ENCODE measurements at places on chromosomes 7 and 10. TPM values are rescaled to one million over a fixed set of nuclear protein-coding genes. Genes with fewer than 3 reads are reported as not detected.

DNA sequence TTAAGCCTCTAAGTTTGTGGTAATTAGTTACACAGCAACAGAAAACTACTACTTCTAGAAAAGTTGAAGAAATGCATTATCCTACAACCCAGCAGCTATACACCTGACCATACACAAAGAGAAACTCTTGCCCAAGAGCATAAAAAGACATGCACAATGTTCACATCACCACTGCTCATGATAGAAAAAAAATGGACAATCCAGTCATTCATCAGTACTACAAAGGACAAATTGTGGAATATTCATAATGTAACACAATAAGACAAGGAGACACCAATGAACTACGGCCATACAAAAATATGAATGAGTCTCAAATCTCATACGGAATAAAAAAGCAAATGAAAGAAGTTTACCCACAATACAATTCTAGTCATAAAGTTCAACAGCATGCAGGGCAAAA is 87.4 kb downstream of the ZFAND4 start:
- no peak for DNase-seq

KBTBD2 gene
- total RNA-seq = 36.7 TPM

DNA sequence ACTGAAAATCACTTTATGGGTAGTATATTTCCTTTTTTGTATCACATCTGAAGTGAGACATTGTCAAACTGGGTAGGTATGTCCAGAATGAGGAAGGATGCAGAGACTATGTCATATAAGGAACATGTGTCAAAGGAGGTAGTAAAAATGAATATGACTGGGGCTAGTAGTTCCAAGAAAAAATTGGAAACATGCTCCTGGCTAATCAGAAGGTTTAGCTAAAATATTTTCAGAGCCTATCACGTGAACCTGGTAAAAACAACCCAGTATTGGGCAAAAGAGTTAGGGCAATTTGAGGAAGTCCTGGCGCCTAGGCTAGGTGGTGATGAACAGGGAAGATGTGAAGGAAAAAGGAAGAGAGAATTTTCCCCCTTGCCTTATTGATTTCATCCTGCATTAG is 26.4 kb downstream of the ENTPD1 start:
- DNase-seq = no peak

ARL4A gene
- 51.1 TPM for total RNA-seq

GRCh38 chr7:22433710-22434460 is 66.1 kb downstream of the STEAP1B start:
- no peak for DNase-seq

- DNase-seq = no peak
Observed at GRCh38 chr10:91088300-91089140, 131.9 kb upstream of the PCGF5 start.

EIF5AL1 gene
- 0.15 TPM for total RNA-seq

DNA sequence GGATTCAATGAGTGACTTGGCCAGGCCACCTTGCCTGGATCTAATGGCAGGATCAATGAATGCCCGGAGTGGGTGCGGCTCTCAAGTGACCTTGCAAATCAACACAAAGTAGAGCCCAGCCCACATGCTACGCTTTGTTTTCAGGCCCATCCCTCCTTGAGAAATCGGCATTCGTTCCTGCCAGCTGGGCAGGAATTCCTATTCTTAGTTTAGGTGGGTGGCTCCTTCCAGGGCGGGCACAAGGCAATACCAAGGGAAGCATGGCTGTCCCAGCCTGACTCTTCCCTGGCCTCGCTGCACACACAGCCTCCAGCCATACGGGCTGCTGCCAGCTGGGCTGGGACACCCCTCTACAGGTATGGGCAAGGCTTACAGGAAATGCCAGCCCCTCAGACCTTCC is 119.3 kb downstream of the SH3PXD2A start:
- no peak for DNase-seq

HOXA11 gene
- not detected for total RNA-seq

DNA sequence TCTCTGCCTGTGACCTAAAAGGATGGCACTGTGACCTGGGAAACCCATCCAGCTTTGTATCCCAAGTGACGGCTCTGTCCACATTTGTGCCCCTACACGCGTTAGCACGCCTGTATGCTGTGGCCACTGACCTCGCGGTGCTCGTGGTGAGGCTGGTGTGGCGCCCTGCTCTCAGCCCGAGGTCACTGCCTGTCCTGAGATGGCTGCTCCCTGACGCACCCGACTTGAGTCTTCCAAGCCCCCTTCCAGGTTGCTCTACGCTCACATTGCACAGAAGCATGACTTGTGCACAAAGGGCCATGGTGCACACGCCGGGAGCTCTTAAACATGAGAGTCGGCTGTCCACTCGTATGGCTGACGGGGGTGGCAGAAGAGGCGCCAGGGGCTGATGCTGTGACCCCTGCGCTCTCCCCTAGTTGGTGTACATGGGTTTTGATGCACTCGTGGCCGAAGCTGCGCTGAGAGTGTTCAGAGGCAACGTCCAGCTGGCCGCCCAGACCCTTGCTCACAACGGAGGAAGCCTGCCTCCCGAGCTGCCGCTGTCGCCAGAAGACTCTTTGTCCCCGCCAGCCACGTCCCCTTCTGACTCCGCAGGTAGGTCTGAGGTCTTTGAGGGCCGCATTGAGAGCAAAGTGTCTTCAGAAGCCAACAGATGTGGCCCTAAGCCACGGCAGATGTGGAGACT is 33.5 kb downstream of the WDR86 start:
- no peak for DNase-seq

RTKN2 gene
- 1.3 TPM for total RNA-seq

- DNase-seq = no peak
Observed at GRCh38 chr7:47188653-47189315, 393.1 kb downstream of the TNS3 start.

LRRC17 gene
- 1.4 TPM for total RNA-seq

Measured in breast epithelium (tissue), 4 donors.